ENCODE measurements at places on chromosomes 16 and 17. TPM values are rescaled to one million over a fixed set of nuclear protein-coding genes. Genes with fewer than 3 reads are reported as not detected.
A peak's percentile ranks its signal among the peaks of the same experiment; 100 is the strongest.

ASPA gene
- 1.6 TPM for polyA plus RNA-seq

MARVELD3 gene
- polyA plus RNA-seq, result 0.24 TPM

SLC38A8 gene
- polyA plus RNA-seq, result not detected

TMEM235 gene
- not detected for polyA plus RNA-seq

DCXR gene
- polyA plus RNA-seq, result 38.8 TPM

P2RX5 gene
- polyA plus RNA-seq, result 35.6 TPM

IRX3 gene
- 8.1 TPM for polyA plus RNA-seq

- no peak overlapping the region for H3K4me3 ChIP-seq
- peak; percentile 30 for DNase-seq
- peaks cover 5% of the 10 kb centered on the region for H3K27me3 ChIP-seq
- H3K4me1 ChIP-seq, result peaks cover 44% of the 10 kb centered on the region
- H3K36me3 ChIP-seq, result peaks cover 29% of the 10 kb centered on the region
Observed at GRCh38 chr16:57475711-57476339, 10.5 kb downstream of the DOK4 start.

DNA sequence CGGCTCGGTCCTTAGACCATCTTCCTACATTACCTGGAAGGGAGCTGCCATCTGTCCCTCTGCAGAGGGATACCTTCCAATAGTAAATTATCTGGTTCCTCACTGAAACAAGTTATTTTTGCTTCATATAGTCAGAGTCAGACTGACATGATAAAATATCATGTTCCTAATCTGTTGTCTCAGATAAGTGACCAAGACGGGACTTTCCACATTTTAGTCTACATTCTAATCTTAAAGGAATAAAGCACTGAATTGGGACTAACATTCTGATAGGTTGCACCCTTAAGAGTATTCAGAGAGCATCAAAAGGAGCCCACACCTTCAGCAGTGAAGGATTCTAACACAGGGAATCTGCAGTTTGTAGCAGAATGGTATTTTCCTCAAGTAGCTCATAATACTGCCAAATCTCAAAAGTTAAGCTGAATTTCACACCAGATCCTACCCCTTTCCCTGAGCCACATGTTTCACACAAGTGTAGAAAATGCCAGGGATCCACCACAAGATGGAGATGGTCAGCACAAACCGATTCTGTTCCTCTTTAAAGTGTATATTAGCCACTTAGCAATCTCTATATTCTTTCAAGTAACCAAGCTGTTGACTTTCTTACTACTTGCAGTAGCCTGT lies 13.4 kb downstream of the GINS2 start:
- no peak for DNase-seq
- H3K4me3 ChIP-seq, result no peak overlapping the region
- H3K27ac ChIP-seq, result no peak overlapping the region
- peaks cover 74% of the 10 kb centered on the region for H3K36me3 ChIP-seq
- H3K4me1 ChIP-seq, result peaks cover 8% of the 10 kb centered on the region

GRCh38 chr17:72445055-72445991 lies 324.5 kb downstream of the SOX9 start:
- H3K27ac ChIP-seq, result no peak overlapping the region
- H3K27me3 ChIP-seq, result no peaks in the 10 kb centered on the region
- H3K4me3 ChIP-seq, result no peak overlapping the region
- DNase-seq, result no peak
- H3K36me3 ChIP-seq, result no peaks in the 10 kb centered on the region
- H3K4me1 ChIP-seq, result no peaks in the 10 kb centered on the region

- DNase-seq, result no peak
- H3K27me3 ChIP-seq, result peaks cover 37% of the 10 kb centered on the region
- no peak overlapping the region for H3K27ac ChIP-seq
- H3K36me3 ChIP-seq, result no peaks in the 10 kb centered on the region
- H3K4me1 ChIP-seq, result peaks cover 8% of the 10 kb centered on the region
Observed at GRCh38 chr17:35738519-35739133, 7.2 kb downstream of the RASL10B start.

- H3K4me3 ChIP-seq, result no peak overlapping the region
- peak overlapping the region; percentile 20 for H3K27ac ChIP-seq
- peaks cover 100% of the 10 kb centered on the region for H3K4me1 ChIP-seq
Observed at GRCh38 chr16:70711211-70712031, 25.6 kb upstream of the MTSS2 start.

GRCh38 chr17:33050611-33051140 lies 59.0 kb downstream of the SPACA3 start:
- DNase-seq, result no peak
- H3K27ac ChIP-seq, result no peak overlapping the region
- H3K4me1 ChIP-seq, result no peaks in the 10 kb centered on the region

DNA sequence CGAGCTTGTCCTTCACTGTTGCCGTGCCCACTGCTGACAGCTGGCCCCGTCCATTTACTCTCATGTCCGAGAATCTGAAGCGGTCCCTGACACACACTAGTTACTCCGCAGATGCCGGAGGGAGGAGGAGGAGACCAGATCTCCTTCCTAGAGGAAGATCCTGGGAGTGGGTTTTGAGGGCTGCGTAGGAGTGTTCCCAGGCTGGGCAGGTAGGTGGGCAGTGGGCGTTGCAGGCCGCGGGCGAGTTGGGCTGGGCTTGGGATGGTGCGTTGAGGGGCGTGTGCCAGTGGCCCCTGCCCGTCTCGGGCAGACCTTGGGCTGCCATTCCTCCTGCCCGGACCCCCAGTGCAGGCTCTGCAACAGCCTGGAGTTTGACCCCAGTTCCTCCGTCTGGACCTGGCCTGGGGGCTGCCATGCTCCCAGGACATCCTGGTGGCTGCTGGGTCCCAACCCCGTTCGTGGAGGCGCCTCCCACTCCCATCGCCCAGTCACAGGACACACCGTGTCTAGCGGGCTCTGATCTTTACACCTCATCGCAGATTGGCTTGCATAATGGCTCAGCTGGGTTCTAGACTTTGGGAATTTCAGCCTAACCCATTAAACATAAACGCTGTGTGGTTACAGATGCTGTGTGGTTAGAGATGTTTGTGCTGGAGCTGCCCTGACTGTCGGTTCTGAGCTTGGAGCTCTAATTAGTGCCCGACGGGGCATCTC lies 22.8 kb downstream of the CACNA1H start:
- H3K27me3 ChIP-seq, result peaks cover 3% of the 10 kb centered on the region
- H3K36me3 ChIP-seq, result no peaks in the 10 kb centered on the region
- no peak for DNase-seq
- H3K4me3 ChIP-seq, result no peak overlapping the region
- H3K27ac ChIP-seq, result no peak overlapping the region

- H3K36me3 ChIP-seq, result no peaks in the 10 kb centered on the region
- peaks cover 3% of the 10 kb centered on the region for H3K27me3 ChIP-seq
- no peaks in the 10 kb centered on the region for H3K4me1 ChIP-seq
- no peak for DNase-seq
- no peak overlapping the region for H3K27ac ChIP-seq
Observed at GRCh38 chr16:82092711-82093110, 57.7 kb downstream of the HSD17B2 start.

- H3K27ac ChIP-seq, result no peak overlapping the region
- no peaks in the 10 kb centered on the region for H3K4me1 ChIP-seq
- H3K27me3 ChIP-seq, result no peaks in the 10 kb centered on the region
- no peak overlapping the region for H3K4me3 ChIP-seq
- H3K36me3 ChIP-seq, result no peaks in the 10 kb centered on the region
Observed at GRCh38 chr16:82807311-82807710, 180.5 kb downstream of the CDH13 start.

GRCh38 chr16:2686912-2687507 lies 4.7 kb downstream of the KCTD5 start:
- no peak overlapping the region for H3K4me3 ChIP-seq
- H3K27me3 ChIP-seq, result no peaks in the 10 kb centered on the region
- peak; percentile 58 for DNase-seq
- H3K36me3 ChIP-seq, result peaks cover 12% of the 10 kb centered on the region
- H3K27ac ChIP-seq, result peak overlapping the region; percentile 65
- H3K4me1 ChIP-seq, result peaks cover 18% of the 10 kb centered on the region

- no peaks in the 10 kb centered on the region for H3K36me3 ChIP-seq
- no peak overlapping the region for H3K4me3 ChIP-seq
- no peak overlapping the region for H3K27ac ChIP-seq
- no peak for DNase-seq
- H3K27me3 ChIP-seq, result peaks cover 12% of the 10 kb centered on the region
- H3K4me1 ChIP-seq, result no peaks in the 10 kb centered on the region
Observed at GRCh38 chr17:66983414-66984021, 19.0 kb downstream of the CACNG4 start.

DNA sequence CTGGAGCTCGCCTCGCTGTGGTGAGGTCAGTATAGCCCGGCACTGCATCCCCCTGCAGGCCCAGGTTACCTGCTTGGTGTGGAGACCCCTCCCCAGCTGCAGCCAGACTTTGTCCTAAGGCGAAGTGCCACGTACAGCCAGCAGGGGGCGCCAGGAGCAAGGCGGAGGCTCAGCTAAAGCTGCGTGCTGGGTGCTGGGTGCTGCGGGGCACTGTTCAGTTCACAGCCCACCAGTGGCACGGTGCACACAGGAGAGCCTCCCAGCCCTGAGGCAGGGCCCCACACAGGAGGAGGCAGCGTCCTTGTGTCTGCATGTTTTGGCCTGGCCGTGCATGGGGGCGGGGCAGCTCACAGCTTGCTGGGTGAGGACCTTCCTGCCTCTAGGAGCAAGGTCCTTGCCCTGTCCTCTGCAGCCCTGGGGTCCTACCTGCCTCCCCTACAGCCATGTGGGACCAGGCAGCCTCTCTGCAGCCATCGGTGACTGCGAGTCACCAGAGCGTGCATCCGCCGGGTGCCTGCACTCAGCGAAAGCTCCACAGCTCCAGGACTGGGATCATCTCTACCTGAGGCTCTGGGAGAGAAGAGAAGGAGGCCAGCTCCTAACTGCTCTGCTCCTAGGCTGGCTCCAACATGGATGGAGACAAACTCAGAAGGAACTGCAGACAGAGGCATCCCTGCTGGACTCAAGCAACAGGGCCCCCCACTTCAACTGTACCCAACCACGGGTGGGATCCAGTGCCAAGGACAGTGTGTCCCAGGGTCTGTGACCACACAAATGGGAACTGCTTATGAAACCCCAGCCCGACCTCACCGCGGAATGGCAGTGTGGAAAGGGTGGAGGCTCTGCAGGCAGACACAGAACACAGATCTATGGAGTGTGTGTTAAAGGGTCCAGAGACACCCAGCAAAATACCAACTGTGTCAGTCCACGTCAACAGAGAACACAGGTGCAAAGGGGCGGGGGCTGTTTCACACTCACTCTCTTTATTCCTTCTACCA lies 19.0 kb downstream of the SLC7A5 start:
- H3K36me3 ChIP-seq, result peaks cover 12% of the 10 kb centered on the region
- H3K27ac ChIP-seq, result peak overlapping the region; percentile 20
- peaks cover 4% of the 10 kb centered on the region for H3K27me3 ChIP-seq

DNA sequence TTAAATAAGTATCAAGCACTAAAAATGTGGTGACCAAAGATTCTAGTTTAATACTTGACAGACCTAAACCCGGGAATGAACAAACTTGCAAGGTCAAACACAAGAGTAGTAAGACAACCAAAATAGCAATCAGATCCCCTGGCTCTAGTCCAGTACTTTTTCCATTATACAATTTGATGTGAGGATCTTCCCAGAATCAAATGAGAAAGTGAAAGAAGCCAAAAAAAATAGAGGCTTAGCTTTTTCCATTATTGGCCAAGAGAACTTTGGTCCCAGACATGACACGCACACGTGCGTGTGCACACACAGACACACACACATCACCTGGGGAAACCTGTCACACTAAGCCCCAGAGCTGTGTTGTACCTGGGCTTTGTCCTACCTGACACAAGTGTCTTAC lies 300.6 kb upstream of the CDH5 start:
- no peaks in the 10 kb centered on the region for H3K27me3 ChIP-seq
- no peaks in the 10 kb centered on the region for H3K36me3 ChIP-seq
- peaks cover 32% of the 10 kb centered on the region for H3K4me1 ChIP-seq
- no peak overlapping the region for H3K4me3 ChIP-seq
- H3K27ac ChIP-seq, result peak overlapping the region; percentile 54

DNA sequence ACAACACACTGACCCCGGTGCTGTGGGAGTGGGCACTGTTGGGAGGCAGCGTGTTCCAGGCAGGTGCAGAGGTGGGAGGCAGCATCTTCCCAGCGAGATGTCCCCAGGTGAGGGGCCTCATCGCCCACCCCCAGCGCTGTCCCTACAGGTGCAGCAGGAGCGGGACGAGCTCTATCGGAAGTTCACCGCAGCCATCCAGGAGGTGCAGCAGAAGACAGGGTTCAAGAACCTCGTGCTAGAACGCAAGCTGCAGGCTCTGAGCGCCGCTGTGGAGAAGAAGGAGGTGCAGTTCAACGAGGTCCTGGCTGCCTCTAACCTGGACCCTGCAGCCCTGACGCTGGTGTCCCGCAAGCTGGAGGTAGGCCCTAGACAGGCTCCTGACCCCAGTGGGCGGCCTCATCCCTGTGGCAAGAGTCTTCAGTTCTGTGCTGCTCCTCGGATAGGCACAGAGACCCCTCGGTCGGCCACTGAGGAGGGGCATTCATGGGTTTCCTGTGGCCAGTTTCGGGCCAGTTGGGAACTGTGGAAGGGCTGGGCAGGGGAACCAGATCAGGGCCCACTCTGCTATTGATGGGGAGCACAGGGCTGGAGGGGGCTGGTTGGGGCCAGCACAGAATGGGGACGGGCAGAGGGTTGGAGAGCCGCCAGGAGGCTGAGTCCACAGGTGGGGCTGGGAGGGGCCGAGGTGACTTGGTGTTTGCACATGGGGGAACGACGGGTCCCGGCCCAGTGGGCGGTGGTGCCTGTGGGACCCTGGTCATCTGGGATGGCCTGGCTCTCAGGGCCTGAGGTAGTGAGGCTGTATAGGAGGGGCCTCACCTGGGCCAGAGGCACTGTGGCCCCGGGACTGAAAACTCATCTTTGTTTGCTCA lies 21.1 kb upstream of the DBNDD1 start:
- no peaks in the 10 kb centered on the region for H3K4me1 ChIP-seq
- no peak overlapping the region for H3K27ac ChIP-seq
- peaks cover 81% of the 10 kb centered on the region for H3K36me3 ChIP-seq
- no peak overlapping the region for H3K4me3 ChIP-seq
- DNase-seq, result no peak

- H3K36me3 ChIP-seq, result no peaks in the 10 kb centered on the region
- no peak overlapping the region for H3K4me3 ChIP-seq
- H3K27ac ChIP-seq, result no peak overlapping the region
Observed at GRCh38 chr16:26772503-26772902, 294.2 kb upstream of the C16orf82 start.

GRCh38 chr17:81484195-81484979 lies 28.2 kb downstream of the ACTG1 start:
- H3K36me3 ChIP-seq, result no peaks in the 10 kb centered on the region
- peak; percentile 92 for DNase-seq
- peak overlapping the region; percentile 37 for H3K4me3 ChIP-seq
- H3K27ac ChIP-seq, result no peak overlapping the region

- no peak overlapping the region for H3K27ac ChIP-seq
- no peaks in the 10 kb centered on the region for H3K27me3 ChIP-seq
- H3K36me3 ChIP-seq, result no peaks in the 10 kb centered on the region
Observed at GRCh38 chr16:80046261-80046660, 445.7 kb upstream of the MAF start.

All from muscle of leg (tissue), 16 donors.